ENCODE measurements at places on chromosomes 5 and 9.

DNA sequence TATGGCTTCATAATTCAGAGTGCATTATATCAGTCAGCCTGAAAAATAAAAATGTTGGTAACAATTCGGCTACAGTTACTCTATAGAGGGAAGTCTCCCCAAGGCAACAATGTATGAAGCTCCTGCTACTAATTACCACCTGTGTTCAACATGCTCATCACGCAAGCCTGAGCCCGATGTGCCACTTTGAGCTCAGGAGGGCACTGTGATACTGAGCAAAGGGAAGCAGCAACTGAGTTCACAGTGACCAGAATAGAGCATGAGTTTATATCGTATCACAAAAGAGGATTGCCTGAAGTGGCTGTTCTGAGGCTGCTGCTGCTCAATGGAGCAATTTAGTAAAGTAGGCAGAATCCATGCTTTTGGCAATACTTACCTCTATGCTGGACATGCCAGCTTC lies 202.0 kb upstream of the HAPLN1 start:
- DNase-seq, result no peak

DNA sequence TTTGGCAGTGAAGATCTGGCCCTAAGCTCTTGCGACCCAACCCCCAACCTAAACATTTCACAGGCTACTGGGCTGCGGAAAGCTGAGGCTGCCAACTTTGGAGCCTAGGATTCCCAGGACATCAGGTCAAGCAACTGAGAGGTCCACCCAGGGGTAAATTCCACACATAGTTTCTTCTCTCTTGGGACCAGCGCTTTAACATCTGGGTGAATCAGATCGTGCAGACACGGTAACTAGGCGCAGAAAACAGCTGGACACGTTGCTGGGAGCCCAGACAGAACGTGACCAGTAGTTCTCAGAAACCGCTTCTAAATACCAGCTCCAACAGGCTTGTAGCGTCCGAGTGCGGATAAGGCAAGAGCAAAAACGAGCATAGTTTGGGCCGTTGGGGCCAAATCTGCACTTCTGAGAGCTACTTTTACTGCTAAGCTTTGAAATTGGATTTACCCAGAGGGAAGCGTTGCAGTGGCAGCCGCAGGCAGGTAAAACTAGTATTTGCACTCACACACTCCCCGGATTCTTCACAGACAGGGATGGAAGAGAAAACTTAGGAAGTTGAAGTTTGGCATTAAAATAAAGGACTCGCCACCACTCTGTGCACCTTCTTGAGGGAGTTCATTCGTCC lies 11.8 kb downstream of the ITGA1 start:
- DNase-seq, result peak; percentile 24

DNA sequence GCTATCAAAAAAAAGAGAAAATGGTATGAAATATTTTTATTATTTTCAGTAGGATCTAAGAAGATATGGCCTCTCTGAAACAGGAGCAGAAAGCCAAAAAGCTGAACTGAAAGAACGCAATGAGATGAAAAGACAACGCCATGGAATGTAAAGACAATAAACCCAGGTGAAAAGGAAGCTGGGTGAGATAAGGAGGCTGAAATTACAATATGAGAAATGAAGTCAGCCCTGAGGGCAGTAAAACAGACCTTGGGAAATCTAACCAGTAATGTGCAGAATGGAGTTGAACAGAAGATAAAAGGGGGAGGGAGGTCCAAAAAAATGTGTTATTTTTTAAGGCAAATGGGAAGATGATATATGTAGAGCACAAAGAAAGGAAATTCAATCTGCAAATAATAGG lies 265.3 kb downstream of the ENC1 start:
- no peak for DNase-seq

DNA sequence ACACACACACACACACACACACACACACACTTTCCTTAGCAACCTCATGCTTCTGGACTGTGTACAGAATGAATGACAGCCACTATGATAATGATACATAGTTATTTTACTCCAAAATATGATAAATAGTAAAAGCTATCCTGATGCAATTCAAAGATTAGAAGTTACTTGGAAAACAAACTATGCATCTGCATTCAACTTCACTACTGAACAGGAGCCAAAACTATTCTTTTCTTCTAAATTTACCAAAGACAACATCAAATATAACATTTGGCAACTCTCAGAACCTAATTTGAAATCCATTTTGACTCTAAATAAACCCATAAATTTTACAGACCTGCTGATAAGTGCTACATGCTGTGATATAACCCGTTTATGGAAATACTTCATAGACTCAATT lies 33.3 kb downstream of the GLIS3 start:
- no peak for DNase-seq

All from AML-193 (cell line).